ENCODE measurements at places on chromosomes 1 and 21.
A peak's percentile ranks its signal among the peaks of the same experiment; 100 is the strongest.

- DNase-seq = no peak
Measured at GRCh38 chr1:163213626-163214025, 10.9 kb upstream of the RGS5 start.

- DNase-seq = no peak
Measured at GRCh38 chr1:108071601-108072000, 106.6 kb upstream of the VAV3 start.

DNA sequence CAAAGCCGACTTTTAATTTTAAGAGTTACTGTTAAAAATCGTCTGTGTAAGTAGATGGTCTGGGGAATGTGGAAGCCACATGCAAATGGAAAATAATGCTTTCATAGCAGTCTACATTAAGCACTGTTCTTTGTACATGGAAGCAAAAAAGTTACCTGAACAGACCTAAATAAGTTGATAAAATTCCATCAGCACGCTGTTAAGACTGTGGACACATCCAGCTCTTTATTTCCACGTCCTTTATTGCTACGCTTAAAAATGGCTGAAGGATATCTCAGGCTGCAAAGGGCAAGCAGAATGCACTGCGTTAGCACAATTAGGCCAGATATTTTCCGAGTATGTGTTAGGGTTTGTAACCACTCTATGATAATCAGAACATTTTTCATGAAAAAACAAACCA, 22.3 kb downstream of the NR5A2 start:
- no peak for DNase-seq

DNA sequence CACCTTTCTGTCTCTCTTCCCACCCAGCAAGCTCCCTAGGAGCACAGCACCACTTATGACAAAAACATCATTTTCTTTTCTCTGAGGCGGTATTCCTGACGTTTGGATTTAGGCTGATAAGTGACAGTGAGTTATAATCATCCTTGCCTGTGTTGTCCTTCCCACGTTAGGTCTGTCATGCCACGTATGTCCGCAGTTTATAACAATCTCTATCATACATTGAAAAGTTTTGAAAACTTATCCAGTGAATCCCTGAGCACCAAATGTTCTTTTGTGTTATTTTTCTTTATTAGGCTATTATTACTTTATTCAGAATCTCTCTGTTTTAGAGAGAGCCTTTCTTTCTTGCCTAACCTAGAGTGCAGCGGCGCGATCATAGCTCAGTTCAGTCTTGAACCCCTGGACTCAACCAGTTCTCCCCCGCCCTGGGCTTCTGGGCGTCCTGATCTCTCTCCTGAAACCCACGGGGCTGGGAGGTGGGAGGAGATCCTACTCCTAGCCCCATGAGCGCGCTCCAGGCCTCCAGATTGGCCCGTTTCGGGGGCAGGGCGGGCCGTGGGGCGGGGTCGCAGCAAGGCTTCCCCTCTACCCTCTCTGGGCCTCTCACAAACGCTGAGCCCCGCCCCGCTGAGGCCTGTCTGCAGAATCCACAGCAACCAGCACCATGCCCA, at the start of gene GSTM2:
Gene GSTM2 (plus strand): TSS at position 606 of the 671 bp plus-strand sequence. CDS start 59 bp downstream, at position 665.
- peak; percentile 22 for DNase-seq

GRCh38 chr1:175822580-175822979, 79.2 kb upstream of the TNR start:
- DNase-seq = no peak

- DNase-seq = no peak
Measured at GRCh38 chr1:206560007-206560716, 52.1 kb downstream of the EIF2D start.

DNA sequence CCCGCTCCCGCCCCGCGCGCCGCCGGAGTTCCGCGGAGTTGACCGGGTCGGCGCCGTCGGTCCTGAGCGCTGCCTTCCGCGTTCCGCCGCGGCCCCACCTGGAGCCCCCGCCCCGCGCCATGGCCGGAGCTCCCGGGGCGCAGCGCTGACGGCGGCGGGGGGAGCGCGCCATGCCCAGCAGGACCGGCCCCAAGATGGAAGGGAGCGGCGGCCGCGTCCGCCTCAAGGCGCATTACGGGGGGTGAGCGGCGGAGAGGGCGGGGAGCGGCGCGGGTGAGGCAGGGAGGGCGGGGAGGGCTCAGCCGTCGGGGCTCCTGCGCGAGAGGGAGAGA, 216 bp downstream of the PRKCZ start:
- no peak for DNase-seq

DNA sequence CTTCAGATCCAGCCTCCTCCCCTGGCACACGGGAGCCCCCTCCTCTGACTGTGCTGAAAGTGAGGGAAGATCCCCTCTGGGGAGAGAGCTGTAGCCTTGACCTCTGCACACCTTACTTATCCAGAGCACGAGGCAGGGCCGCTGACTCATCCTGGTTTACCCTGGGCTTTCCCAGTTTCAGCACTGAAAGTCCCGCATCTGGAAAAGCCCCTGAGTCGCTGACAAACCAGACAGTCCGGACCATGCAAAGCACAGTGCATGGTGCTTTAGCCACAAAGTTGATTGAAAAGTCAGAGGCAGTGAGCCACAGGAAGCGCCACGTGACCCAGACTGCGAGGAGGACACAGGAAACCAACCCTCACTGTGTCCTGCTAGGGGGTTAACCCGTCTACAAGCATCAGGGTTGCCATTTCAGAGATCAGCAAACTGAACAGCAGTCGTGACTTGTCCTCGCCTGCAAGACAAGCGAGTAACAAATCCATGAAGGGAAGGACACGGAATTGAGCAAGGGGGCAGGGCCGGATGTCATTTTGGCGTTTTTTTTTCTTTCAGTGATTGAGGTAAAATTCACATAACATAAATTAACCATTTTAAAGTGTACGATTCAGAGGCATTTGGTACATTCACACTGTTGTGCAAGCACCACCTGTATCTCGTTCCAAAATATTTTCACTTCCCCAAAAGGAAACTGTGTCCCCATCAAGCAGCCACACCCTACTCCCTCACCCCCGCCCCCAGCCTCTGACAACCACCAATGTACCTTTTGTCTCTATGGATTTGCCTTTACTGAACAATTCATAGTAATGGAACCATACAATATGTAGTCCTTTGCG, 19.9 kb upstream of the IFNGR2 start:
- peak; percentile 48 for DNase-seq

GRCh38 chr1:27010226-27010994, 2.2 kb downstream of the TENT5B start:
- DNase-seq = no peak

DNA sequence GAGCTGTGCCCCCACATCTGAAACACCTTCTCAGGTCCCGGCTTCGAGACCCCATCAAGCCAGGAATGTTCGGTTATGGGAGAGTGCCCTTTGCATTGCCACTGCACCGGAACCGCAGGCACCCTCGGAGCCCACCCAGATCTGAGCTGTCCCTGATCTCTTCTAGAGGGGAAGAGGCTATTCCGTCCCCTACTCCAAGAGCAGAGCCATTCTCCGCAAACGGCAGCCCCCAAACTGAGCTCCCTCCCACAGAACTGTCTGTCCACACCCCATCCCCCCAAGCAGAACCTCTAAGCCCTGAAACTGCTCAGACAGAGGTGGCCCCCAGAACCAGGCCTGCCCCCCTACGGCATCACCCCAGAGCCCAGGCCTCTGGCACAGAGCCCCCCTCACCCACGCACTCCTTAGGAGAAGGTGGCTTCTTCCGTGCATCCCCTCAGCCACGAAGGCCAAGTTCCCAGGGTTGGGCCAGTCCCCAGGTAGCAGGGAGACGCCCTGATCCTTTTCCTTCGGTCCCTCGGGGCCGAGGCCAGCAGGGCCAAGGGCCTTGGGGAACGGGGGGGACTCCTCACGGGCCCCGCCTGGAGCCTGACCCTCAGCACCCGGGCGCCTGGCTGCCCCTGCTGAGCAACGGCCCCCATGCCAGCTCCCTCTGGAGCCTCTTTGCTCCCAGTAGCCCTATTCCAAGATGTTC, 4.3 kb downstream of the ADAMTSL4 start:
- DNase-seq = no peak

DNA sequence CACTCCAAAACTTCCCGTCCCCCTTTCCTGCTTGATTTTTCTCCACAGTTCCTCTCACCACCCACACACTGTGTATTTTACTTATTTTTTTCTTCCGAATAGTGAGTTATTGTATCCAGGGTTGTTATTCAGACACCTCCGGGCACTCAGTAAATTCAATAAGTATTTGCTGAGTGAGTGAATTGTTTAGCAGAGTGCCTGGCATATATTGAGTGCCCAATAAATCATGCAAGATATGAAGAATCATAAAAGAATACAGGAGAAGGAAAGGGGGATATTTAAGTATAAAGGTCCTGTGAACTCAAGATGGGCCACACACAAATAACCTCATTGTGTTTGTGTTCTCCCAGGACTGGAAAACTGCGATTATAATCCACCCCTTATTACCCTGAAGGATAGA, 139.9 kb downstream of the GALNT2 start:
- no peak for DNase-seq

DNA sequence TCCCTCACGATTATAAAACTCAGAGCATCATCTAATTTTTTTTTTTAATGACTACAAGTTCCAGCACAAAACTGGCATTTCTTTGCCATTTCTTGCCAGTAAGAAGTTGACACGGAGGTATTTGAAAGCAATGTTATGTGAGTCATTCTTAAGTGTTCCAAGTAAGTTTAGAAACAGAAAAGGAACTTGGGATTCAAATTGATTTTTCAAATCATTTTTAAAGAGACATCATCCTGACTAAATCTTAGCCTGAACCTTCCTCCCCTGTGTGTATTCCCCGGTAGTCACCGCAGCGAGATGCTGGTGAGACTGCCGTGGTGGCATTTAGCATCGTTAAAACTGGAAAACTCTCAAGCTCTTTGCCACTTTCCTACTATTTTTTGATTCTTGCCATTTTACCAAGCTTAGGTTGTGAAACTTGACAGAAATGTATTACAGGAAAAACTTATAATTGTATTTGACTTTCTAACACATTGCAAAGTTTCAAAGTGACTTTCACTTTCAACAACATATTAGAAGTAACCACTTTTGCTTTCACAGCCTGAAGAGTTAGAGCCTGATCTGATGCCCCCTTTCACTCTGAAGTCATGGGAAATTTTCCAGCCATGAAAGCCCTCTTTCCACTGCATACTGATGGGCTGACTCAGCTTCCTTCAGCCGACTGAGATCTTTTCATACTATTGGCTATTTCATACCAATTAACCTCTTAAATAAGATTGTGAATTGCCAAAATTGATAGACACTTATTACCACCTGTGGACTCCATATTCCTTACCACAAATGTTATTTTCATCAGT, 61.4 kb downstream of the OLFML2B start:
- no peak for DNase-seq

GRCh38 chr1:150409504-150410362, 45.8 kb downstream of the RPRD2 start:
- DNase-seq = no peak

DNA sequence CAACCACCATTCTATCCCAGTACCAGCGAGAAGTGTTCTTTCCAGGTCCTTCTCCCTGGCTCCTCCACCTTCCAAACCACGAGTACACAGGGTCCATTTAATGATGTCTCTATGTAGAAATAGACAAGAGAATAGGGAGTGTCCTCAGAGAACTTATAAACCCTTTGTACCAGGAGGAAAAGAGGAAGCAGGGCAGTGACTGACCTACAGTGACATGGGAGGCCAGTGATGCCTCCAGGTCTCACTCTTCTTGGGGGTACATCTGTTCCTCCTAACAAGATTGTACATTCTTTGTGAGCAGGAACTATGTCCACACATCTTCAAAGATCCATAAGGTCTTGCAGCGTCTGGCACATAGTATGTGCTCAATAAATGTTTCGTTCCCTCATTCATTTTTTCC, 18.7 kb upstream of the FMOD start:
- no peak for DNase-seq

DNA sequence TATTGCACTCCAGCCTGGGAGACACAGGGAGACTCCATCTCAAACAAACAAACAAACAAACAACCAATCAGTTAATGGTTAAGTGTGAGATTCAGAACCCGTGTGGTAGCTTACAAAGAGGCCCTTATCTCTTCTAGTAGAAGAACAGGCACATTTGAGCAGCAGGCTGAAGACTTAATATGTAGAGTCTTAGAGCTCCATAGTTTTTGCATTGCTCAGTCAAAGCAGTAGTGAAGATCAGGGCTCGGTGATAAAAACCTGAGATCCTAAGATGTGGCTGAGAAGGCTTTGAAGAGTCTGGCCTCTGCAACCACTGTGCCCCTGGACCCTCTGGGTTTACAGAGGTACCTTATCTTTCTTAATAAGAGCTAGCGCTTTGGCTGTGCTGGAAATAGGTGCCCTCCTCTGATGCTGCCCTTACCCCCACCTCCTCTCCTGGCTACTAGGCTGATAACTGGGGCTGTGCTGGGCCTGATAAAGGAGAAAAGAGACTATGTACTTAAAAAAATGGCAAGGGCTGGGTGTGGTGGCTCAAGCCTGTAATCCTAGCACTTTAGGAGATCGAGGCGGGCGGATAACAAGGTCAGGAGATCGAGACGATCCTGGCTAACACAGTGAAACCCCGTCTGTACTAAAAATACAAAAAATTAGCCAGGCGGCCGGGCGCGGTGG, 10.5 kb upstream of the UCK2 start:
- no peak for DNase-seq

GRCh38 chr1:9275567-9276034, 17.1 kb upstream of the SPSB1 start:
- DNase-seq = no peak

GRCh38 chr1:225762002-225762441, 15.6 kb upstream of the SRP9 start:
- DNase-seq = no peak

DNA sequence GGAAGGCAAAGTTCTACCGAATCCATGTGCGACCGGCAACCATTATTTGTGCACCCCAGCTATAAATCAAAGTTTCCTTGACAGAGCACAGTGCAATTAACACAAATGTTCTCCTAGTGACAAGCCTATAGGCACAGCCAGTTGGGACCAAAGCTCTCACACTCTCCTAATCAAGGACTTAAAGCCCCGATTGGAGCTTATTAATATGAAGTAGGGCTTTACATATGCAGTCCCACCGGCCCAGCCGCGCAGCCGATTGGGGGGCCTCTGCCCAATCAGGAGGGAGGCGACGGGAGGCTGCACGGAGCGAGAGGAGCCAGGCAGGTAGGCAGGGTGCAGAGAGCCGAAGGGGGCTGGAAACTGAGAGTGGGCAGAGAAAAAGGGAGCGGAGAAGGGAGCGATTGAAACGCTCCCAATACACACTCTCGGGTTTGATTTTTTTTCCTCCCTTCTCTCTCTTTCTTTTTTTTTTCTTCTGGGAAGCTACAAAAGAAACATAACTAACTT, at the start of gene ESRRG:
Gene ESRRG (minus strand): TSS at position 156 of the 507 bp plus-strand sequence. CDS start 130 bp downstream, at position 26.
- DNase-seq = no peak

DNA sequence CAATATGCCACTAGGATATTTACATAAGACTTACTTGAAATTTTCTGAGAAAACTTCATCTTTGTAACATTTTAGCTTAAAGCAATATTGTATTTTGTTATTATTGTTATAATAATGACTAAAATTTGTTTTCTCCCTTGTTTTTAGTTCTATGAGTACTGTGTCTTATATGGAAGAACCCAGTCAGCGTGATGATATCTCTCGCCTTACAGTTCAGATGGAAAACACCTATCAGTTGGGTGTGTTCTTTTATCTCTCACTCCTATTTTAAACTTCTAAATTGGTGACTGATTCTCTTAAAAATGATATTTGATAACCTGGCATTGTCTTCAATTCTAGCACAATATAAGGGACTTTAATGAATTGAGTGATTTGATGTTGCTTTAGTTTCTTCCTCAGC, 18.0 kb downstream of the DYNLT5 start:
- DNase-seq = no peak
